ENCODE measurements at places on chromosomes 2 and 18. TPM values are rescaled to one million over a fixed set of nuclear protein-coding genes. Genes with fewer than 3 reads are reported as not detected.

The PLCD4 gene
- total RNA-seq: not detected

The TEKT4 gene
- total RNA-seq: not detected

The POTEC gene
- total RNA-seq: not detected

The LHCGR gene
- not detected for total RNA-seq

The FBXO11 gene
- 28.1 TPM for total RNA-seq

The SERPINB12 gene
- total RNA-seq: not detected

The ERFE gene
- total RNA-seq: 34.5 TPM

The RNF152 gene
- total RNA-seq: 7.5 TPM

The PPP1R1C gene
- total RNA-seq: 1.3 TPM

The OBSL1 gene
- 55.2 TPM for total RNA-seq

The GMCL1 gene
- 9.0 TPM for total RNA-seq

All from mesangial cell (primary cell).